ENCODE measurements at places on chromosomes 1 and 21.

DNA sequence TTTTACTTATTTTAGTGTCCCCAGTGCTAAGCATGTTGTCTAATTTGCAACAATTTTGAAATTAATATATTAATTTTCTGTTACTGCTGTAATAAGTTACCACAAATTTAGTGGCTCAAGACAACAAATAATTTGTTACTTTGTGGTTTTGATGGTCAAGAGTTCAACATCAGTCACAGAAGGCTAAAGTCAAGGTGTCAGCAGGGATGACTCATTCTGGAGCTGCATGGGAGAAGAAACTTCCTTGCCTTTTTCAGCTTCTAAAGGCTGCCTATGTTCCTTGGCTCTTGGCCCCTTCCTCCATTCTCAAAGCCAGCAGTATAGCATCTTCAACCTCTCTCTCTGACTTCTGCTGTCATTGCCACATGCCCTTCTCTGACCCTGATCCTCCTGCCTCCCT lies 271.8 kb downstream of the HLX start:
- no peak for DNase-seq

DNA sequence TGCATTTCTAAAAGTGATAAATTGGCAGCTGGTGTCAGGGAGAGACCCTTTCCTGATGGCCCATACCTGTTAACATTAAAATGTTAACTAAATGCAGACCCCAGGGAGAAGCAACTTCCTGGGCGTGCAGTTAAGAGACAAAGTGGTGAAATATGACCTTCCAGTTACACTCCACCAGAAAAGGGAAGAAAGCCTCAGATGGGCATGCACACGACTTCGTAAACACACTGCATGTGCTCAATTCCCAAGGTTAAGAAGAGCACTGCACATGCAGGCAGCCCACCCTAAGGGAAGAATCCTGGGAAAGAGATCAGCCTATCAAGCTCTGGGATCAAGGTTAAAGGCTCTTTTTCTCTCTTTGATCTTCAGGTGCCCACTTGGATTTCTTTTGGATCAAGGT lies 9.7 kb upstream of the GBP6 start:
- no peak for DNase-seq

GRCh38 chr1:92458146-92458545 lies 28.6 kb downstream of the GFI1 start:
- DNase-seq, result no peak

DNA sequence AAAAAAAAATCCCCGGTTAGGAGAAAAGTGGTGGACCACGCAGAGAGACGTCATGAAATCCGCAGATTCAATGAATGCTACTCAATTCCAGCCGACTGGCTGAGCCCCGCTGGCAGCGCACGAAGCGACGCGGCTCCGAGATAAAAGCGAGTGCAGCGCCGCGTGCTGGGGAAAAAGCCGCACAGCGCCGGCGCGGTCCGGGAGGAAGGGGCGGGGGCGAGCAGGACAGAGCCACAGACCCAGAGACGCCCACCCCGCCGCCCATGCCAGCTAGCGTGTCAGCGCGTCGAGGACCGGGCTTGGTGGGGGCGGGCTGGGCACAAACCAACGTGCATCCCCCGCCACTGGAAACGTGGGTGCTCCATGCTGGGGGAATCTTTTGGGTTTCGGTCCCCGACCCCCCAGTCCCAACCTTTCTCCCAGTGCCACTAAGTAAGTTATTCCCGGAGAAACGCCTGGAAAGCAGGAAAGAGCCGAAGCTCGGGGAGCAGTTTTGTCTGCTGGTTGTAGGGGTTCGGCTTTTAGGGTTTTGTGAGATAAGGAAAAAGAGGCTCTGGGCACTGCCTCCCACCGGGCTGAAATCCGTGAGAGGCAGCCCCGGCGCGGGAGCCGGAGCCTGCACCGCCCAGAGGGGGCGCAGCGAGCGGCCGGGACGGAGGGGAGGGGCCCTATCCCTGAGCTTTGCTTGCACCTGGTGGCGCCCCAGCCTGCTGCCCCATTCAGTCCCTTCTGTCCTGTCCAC lies at the start of gene KCNJ6:
Gene KCNJ6 (minus strand): TSS at position 148 of the 742 bp plus-strand sequence. CDS start 75,775 bp downstream, outside the sequence.
- peak; percentile 96 for DNase-seq

GRCh38 chr1:156154317-156154749 lies 948 bp downstream of the SEMA4A start:
- DNase-seq, result no peak

GRCh38 chr1:239718997-239719628 lies 332.7 kb downstream of the CHRM3 start:
- no peak for DNase-seq

DNA sequence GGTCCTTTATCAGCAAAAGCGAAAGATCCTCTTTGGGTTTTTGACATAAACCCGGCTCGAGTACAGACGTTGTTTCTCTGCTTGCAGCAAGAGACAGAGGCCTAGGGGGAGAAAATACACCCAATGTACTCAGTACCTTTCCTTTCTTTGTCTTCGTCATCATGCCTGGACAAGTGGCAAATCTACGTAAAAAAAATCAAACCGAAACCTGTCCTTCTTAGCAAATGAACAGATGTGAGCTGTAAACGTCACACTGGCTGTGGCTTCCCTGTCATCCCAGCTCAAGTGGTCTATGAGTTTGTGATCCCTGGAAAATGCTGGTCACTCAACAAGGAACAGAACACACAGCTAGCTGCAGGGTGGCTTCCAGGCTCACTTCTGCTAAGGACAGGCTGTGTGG lies 39.9 kb downstream of the STPG1 start:
- no peak for DNase-seq

DNA sequence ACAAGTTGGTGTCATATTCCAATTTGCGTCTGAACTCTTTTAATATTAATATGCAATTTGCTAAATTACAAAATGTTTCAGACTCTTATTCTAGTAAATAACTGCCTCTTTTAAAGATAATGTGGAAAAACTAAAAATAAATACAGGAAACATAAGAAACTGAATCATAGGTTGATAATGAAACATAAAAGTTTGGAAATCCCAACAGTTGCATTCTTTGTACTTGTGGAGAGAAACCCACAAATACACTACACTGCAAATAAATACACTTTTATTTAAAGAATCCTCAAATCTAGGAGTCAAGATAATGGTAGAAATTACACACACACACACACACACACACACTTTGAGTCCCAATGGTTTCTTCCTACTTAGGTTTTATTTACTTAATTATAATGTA lies 5.2 kb downstream of the BRINP3 start:
- DNase-seq, result no peak

GRCh38 chr1:87103074-87103473 lies 188.6 kb downstream of the HS2ST1 start:
- DNase-seq, result no peak

DNA sequence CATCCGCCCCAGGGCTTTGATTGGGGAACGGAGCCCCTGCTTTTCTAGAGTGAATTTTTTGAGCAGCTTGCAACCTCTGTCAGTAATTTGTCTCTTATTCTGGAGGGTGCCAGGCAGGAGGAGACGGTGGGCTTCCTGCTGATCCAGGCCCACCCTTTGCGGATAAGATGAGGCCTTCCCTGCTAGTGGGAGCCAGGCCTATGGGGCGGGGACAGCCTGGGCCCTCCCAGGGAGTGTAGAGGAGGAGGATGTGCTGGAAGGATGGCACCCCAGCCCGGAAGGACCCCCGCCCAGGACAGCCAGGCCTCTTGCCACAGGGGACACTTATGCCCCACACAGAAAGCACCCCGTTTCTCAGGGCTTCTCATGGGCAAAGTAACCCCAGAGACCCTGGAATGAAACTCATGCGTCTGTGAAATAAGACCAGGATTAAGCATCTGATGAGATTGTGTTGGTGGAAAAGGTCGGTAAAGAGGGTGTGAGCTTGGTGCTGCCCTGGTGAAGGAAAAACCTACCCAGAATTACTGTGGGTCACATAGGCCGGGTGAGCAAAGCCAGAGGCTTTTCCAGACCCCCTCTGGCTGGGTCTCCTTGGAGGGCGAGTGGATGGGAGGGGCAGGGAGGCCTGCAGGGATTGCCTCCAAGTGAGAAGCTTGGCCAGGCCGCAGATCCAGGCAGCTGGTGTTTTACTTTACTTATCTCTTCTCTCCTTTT lies 118.7 kb downstream of the SIK1 start:
- no peak for DNase-seq

DNA sequence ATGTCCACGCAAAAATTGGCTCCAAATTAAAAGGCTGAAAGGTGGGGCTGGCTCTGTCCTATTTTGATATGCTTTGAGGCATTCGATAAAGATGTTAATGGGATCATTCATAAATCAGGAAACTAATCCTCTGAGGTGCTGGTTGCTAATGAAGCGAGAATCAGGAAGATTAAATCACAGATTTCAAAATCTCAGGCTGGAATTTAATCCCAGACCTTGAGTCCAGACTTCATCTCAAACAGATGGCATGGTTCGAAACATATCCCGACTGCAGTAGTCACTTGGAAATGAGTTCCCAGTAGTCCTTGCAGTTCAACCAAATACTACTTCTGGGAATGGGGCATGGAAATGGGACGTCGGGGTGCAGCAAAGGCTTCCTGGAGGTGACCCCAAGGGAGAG lies 4.5 kb upstream of the KLF17 start:
- no peak for DNase-seq

- DNase-seq, result no peak
Measured at GRCh38 chr1:94105957-94106529, 14.9 kb downstream of the ABCA4 start.

DNA sequence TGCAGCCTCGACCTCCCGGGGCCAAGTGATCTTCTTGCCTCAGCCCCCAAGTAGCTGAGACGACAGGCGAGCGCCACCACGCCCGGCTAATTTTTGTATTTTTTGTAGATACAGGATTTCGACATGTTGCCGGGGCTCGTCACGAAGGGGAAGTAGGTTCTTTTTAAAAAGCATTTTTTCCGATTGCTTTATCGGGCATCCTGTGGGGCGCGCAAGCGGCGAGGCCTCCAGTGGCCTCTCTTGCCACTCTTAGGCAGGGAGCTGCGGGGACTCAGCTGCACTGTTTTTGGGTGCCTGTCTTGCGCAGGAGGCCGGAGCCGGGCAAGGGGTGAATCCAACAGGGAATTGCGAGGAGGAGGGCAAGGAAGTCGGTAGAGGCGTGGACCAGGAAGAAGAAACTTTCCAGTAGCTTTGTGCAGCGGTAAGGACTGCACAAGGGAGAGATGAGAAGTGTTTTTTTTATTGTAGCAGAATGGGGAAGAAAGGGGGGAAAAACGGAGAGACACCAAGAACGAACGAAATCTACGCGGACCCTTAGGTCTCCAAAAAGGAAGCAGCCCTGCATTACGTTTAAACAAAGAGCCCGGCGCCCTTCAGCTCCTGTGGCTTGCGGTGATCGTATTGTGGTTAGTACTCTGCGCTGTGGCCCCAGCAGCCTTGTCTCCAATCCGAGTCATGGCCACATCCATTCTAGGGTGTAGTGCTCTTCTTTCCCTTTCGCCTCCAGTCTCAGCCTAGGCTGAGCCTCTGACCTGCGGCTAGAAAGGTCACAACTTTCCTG lies 164.8 kb downstream of the PPIAL4G start:
- DNase-seq, result peak; percentile 20
